CD4-positive, alpha-beta T cell treated with Interleukin-6 at 100 ng/mL for 8 hours (primary cell): ENCODE measurements at places on chromosomes 13 and 19.

GRCh38 chr13:113650275-113650674 lies 7.7 kb downstream of the ATP4B start:
- DNase-seq, result no peak

- DNase-seq, result no peak
Observed at GRCh38 chr13:30529085-30529834, 63.5 kb upstream of the HMGB1 start.

- no peak for DNase-seq
Observed at GRCh38 chr13:77031656-77032243, 4.8 kb upstream of the FBXL3 start.

DNA sequence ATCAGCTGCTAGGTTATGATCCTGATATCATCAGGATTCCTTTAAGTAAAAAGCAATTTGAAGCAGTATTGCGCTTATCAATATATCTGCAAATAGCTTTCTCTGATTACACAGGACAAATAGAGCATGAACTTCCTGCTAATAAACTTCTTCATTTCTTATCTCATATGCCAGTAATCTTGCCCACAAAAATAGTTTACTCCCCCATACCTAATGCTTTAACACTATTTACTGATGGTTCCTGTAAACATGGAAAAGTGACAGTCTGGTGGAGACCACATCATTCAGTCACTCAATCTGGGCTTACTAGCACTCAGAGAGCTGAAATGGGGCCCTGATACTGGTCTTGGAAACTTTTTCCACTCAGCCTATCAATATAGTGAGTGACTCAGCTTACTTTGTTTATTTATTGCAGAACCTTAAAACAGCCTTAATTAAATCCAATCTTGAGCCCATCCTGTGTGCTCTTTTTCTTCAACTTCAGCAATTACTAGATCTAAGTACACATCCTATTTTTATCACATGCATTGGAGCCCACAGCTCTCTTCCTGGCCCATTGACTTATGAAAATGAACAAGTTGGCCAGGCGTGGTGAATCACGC lies 1464.3 kb downstream of the UQCRFS1 start:
- no peak for DNase-seq

DNA sequence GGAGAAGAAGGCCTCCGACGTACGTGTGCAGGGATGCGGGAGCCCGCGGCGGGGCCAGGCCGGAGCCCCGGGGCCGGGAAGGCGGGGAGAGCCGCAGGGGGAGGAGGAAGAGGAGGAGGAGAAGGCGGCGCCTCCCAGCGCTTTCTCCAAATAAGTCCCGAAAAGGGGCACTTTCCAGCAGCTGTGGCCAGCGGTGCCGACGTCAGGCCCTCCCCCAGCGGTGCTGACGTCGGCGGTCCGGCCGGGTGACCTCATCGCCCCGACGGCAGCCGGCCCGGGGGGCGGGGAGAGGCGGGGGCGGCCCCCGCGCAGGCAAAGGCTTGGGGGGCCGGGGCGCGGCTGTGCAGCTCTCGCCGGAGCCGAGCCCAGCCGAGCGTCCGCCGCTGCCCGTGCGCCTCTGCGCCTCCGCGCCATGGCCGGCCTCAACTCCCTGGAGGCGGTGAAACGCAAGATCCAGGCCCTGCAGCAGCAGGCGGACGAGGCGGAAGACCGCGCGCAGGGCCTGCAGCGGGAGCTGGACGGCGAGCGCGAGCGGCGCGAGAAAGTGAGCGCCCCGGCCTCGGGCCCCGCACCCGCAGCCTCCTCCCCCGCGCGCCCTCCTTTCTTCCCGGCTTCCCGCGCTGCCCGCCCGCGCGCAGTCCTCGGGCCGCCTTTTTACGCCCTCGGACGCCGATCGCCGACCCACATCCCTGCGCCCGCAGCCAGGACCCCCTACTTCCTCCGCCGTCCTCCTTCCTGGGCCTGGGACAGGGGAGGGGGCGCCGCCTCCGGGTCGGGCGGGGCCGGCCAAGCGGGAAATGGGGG lies at the start of gene TPM4:
Gene TPM4, plus strand, starts transcription at position 342 of the 804 bp plus-strand sequence. Its CDS starts 71 bp downstream, at position 413.
- DNase-seq, result peak; percentile 78

DNA sequence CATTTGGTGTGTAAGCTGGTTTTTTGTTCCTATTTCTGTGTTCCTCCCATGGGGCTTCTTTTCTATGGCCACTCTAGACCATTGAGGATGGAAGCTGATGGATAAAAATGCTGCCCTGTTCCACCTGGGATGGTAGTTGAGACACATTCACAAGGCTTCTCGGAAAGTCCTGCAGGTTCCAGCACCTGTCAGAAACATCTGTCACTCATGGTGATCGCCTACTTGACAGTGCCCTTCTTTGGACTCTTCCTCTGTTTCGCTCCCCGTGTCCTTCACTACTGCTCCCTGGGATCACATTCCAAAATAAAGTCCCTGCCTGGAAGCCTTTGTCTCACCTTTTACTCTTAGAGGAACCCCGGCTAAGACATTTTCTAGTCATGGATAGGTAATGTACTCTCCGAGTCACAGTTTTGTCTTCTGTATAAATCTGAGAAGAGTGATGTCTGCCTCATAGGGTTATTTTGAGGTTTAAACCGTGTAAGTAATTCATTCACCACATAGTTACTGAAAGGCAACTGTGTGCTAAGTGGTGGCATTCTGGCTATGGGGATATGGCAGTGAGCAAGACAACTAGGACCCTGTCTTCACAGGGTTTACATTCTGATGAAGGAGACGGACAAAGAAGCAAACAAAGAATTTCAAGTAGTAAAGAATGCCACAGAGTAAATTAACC lies 21.0 kb downstream of the UBAC2 start:
- DNase-seq, result no peak

- no peak for DNase-seq
Observed at GRCh38 chr13:51601601-51602565, 17.6 kb downstream of the WDFY2 start.

DNA sequence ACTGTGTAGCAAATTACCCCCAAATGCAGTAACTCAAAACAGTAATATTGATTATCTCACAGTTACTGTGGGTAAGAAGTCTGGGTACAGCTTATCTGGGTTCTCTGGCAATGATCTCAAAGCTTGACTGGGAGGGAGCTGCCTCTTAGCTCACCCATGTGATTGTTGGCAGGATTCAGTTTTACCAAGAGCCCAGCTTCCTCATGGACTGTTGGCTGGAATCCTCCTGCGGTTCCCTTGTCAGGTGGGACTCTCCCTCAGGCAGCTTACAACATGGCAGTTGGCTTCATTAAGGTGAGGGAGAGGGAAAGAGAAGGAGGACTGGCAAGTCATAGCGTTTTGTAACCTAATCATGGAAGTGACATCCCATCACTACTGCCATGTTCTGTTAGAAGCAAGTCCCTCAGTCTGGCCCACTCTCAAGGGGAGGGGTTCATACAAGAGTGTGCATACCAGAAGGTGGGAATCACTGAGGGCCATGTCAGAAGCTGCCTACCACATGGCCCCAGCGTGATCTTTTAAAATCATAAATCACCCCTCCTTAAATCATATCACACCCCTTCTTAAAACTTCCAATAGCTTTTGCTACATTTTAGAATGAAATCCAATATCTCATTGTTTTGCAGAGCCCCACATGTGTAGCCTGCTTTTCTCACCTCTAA lies 108.1 kb downstream of the OLFM4 start:
- no peak for DNase-seq

DNA sequence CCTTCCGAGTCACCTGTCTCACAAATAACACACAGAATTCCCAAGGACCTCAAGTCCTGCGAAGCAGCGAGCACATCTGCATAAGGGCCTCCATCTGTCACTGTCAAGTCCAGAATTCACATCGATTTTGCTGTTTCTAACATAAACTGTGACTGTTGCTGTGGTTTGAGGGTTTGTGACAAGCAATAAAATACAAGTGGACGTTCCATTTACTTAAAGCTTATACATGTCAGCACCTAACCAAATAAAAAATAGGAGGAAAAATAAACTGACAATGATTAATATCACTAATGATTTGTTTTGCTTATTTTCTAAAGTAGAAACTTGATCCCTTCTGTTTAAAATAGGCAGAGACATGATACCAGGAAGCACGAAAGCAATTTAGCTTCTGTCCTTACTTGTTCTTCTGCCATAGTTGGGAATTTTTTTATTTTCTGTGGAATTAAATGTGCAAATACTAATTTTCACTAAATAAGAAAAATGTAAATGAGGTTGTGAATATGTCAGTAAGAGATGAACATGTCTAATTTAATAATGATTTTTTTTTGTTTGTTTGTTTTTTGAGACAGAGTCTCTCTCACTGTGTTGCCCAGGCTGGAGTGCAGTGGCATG lies 279.1 kb downstream of the FGF9 start:
- DNase-seq, result no peak

DNA sequence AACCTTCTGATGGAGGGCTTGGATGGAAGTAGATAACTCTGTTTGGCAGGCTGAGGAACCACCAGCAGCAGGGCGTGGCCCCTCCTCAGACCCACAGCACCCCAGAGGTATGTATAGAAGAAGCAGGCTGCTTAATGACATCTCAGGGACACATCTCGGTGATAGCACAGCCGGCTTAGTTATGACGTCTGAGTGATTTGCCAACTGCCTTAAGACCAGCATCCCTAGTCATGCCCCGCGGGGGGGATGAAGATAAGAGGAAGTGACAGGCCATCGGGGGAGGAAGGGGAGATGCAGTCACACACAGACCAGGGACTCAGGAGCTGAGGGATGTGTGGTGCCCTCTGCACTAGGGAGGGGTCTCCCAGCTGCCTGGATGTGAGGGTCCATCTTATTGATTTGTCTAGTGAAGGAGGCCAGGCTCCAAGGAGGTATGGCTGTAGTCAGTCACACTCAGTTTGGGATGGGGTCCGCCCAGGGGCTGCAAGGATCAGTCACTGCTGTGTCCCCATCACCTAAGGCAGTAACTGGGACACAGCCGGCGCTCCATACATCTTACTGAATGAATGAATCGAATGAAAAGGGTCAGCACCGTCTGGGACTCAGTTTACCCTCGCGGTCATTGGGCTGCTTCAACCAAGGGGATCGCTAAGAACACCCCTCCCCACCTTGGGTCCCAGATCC lies 19.2 kb upstream of the ERCC1 start:
- DNase-seq, result peak; percentile 38

DNA sequence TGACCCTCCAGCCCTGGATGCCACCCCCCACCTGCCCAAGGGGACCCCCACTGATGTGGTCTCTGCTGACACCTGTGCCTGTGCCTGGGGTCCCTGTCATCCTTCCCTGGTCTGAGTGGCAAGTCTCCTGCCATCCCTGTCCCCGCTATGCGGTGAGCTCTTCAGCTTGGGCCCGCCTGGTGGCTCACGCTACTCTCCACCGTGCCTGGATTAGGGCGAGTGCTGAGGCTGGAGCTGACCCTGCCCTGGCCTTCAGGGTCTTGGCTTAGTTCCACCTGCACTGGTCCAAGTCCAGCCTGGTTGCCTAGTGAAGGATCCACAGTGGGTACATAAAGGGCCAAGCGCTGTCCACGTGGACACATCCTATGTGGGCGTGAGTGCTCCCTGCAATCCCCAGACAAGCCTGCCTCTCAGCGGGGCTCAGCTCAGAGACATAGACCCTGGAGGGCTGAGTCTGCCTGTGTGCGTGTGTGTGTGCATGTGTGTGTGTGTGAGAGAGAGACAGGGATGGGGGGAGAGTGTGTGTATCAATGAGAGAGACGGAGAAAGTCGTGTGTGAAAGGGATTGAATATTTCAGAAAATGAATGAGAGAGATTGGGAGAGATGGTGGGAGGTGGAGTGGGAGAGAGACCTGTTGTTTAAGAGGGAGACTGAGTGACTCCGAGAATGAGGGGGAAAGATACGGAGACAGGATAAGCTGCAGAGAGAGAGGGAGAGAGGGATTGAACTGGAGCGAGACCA lies 22.1 kb downstream of the WTIP start:
- no peak for DNase-seq

DNA sequence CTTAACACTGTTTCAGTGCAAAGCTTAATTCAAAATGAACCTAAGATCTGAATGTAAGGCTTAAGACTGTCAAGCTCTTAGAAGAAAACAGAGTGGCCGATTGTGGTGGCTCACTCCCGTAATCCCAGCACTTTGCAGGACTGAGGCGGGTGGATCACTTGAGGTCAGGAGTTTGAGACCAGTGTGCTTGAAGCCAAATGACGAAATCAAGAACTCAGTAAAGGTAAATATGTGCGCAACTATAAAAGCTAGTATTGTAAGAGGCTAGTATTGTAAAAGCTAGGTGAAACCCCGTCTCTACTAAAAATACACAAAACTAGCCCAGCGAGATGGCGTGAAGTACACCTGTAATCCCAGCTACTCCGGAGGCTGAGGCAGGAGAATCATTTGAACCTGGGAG lies 12.7 kb downstream of the ATP4B start:
- DNase-seq, result no peak
